Hematopoietic multipotent progenitor cell treated with erythropoietin and hydrocortisone succinate and interleukin-3 and kit ligand, for 15 days (in vitro differentiated cells): ENCODE measurements at places on chromosomes 7 and 10.

- DNase-seq: no peak
These were observed 35.1 kb upstream of the SAMD8 start for GRCh38 chr10:75076348-75076747.

- DNase-seq: no peak
These were observed 131.6 kb downstream of the PDE1C start for GRCh38 chr7:31938650-31939049.

DNA sequence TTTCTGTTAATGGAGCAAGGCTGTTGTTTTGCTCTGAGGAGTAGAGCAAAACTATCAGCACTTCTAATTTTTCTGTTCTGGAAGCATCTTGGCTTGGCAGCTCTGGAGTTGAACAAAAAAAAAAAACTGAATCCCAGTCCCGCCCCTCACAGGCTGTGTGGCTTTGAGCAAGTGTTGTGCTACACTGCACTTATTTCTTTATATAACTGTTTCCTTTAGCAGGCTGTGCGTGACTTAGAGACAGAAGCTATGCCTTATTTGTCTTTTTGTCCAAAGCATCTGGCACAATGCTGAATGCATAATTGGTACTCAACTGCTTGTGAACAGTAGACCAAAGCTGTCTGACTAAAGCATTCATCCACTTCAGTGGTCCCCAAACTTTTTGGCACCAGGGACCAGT lies 96.1 kb downstream of the AMPH start:
- DNase-seq: no peak

GRCh38 chr7:80869106-80869784 lies 49.6 kb downstream of the SEMA3C start:
- no peak for DNase-seq

GRCh38 chr10:120827251-120827875 lies 23.8 kb upstream of the WDR11 start:
- no peak for DNase-seq

DNA sequence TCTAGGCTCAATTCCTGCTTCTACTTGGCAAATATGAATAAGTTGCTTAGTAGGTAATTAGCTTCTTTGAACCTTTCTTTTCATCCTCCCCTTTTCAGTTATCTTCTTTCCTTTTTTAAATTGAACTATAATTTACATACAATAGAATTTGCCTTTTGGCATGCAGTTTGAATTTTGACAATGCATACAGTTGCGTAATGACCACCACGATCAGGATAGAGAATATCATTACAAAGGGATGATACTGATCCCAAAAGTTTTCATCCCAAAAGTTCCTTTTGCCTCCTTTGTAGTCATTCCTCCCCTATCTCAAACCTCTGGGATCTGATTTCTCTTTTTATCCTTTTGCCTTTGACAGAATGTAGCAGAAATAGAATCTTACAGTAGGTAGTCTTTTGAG lies 164.4 kb downstream of the NOC3L start:
- no peak for DNase-seq

DNA sequence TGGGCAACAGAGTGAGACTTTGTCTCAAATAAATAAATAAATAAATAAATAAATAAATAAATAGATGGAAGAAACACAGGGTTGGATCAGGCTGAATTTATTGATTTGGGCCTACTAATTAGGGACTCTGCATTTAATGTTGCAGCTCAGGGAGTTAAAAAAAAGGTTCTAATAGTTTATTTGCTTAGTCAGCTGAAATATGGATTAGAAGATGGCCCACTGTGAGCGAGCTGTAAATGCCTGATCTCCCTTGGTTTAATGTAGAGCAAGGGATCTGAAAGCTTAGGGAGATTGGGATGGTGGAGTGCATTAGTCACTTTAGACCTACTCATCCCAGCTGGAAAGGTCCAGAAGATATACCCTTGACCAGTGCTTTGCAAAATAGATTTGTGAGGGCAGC lies 25.1 kb upstream of the PDIA4 start:
- DNase-seq: no peak

GRCh38 chr7:47482013-47482875 lies 99.7 kb downstream of the TNS3 start:
- peak; percentile 35 for DNase-seq

DNA sequence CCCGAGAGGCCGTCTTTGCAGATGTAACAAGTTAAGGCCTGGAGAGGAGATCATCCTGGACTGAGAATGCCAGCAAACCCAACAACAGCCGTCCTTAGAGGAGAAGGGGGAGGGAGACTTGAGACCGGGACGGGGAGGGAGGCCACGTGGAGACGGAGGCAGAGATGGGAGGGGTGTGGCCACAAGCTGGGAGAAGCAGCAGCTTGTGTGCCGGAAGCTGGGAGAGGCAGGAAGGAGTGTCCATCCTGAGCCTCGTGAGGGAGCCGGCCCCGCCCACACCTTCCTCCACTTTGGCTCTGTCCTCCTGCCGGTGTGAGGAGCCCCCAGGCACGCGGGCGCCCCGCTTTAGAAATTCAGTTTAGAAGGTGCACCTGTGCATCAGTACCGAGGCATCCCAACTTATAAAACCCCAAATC lies 95.7 kb downstream of the DNAJB6 start:
- DNase-seq: peak; percentile 58

DNA sequence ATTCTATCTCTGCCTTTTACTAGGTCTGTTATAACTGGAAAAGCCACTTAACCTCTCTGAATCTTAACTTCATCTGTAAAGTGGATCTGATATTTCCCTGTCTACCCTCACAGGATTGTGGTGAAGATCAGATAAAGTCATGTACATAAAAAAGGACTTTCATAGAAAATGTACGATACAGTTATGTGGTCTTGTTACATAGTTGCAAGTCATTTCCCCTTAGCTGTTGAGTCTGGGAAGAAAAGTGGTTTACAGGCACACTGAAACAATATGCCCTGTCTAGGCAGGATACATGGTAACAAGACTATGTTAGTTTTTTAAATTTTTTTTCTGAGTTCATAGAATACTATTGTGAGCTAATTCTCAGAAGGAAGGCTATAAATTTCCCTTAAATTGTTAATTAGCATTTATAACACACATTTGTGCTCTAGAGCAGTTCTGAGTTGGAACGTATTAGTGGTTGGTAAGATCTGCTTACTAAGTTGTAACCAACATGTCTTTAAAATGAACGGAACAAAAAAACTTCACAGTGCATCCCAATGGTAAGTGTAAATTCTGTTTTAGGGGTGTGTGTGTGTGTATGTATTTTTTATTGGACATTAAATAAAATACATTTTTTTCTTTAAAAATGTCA lies 7.1 kb upstream of the GSTO1 start:
- no peak for DNase-seq

- DNase-seq: no peak
These were observed 160.1 kb downstream of the CFTR start for GRCh38 chr7:117639966-117640365.

GRCh38 chr10:79938728-79939406 lies 10.0 kb downstream of the SFTPD start:
- DNase-seq: no peak

GRCh38 chr7:138245682-138246081 lies 169.4 kb downstream of the AKR1D1 start:
- DNase-seq: no peak

DNA sequence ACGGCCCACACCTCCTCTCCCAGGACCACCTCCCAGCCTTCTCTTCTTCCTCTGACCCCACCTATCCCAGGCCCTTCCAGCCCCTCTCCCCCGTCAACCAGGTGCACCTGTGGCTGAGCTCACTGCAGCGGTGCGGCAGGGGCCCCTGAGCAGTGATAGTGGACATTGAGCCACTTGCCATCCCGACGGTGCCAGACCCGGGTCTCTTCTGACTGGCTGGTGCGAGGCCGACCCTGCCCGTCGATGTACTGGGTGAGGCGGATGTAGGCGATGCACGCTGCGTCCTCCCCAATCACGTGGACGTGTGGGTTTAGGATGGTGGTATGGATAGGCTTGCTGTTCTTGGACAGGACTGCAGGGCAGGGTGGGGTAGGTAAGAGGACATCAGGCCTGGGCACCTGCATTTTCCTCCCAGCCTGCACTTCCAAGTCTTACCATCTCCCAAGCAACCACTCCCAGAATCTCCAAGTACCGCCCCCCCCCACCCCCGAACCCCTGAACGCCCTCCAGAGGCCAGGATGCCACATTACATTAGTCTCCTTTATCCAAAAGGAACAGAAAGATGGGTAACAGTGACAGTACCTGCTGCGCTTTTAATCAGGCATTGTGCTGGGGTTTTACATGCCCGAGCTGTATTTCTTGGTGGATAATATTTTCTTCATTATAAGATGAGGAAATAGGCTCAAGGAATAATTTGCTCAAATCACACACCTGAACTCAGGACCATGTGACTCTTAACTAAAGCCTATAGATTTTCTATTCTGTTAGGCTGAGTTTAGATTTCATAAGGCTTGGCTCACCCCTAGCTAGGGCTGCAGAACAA lies 3.7 kb upstream of the NDST2 start:
- DNase-seq: peak; percentile 18

DNA sequence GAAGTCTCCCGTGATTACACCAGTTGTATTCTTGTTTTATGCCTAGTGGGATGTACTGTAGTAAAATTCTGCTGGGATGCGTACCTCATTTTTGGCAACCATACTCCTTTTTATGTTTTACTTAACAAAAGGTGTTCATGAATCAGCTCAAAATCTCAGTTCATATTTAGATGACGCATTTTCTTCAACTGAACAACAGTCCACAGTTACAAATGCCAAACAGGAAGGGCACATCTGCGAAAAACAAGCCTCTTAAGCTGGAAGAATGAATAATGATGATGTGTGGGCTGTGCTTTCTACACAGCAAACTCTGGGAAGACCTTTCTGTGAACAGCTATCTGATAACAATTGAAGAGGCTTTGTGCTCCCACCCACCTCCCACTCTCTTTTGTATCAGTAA lies 68.4 kb upstream of the NRBF2 start:
- DNase-seq: no peak

DNA sequence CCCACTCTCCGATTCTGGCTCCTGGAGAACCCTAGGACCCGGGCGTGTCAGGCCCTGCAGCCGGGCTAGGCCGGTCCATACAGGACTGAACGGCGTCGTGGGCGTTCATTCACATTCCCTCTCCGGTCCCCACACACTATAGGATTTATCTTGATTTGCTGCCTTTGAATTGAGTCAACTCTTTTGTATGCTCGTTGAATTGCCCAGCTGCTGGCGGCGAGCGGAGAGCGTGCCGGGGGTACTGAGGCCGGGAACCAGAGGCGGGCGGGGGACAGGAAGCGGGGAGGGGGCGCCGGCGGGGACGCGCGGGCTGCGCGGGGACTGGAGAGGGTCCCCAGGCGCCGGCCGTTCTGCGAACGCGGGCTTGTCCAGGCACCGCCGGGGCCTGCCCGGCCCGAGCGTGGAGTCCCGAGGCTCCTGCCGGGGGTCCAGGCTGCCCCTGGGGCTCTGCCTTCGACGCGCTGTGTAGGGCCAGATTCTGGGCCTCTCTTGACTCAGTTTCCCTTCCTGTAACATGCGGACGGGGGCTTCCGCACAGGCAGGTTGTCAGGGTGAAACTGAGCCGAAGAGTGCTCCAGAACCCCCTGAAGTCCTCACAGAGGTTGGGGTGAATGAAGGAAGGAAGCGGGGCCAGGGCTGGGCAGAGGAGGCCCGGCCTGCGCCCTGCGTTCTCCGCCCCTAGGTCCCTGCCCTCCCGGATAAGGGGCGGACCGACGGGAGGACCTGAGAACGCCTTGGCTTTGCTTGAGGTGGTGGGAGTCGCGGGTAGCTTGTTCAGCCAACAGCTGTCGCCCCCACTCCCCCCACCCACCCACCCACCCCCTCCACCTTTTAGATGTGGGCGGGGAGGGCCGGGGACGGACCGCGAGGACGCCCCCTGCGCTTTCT lies 769 bp upstream of the ELFN1 start:
- no peak for DNase-seq

DNA sequence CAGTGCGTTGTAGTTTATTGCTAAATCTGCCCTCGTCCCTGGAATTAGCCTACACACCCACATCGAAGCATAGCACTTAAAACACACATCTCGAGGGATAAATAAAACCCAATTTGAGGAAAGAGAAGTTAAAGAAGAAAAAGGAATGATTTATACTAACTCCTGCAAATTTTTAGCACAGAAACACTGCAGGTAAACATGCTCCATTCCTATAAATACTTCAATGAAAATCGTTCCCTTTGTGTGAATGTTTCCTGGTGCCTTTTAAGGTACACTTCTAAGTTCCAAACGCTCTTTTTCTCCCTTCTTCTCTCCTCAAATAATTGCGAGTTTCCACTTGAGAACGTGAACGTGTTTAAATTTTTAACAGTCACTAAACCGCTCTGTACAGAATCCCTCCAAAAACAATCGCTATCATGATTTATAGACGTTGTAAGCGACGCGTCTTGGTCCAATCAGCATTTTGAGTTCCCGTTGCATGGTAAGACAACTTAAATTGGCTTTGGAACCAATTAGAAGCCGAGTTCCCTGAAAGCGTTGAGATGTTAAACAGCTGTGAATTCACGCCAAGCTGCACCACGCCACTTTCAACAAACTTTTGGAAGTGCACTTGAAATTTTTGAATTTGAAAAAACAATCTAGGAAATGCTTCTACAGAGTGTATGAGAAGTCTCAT lies 12.5 kb upstream of the EBLN1 start:
- DNase-seq: peak; percentile 55
